Inflammatory macrophage treated with lipopolysaccharide for 1 hour (primary cell): ENCODE measurements at places on chromosomes 3 and 15.

GRCh38 chr3:142844339-142844977 is 44.4 kb downstream of the PCOLCE2 start:
- peak; percentile 52 for DNase-seq

DNA sequence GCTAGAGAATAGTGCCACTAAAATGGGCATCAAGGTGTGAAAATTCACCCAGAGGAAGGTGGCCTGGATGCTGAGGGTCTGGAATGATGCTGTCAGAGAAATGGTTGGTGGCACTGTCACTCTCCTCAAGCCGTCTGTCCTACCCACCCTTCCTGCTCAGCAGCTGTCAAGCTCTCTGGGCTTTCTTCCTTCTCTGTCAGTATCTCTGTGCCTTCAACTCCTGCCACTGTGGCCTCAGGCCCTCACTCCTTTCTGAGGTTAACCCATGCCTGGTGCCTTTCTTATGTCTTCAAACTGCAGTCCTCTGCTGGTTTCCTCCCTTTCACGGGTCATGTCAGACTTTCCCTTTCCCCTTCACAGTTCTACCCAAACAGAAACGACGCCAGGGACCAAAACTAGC is 4.4 kb downstream of the MYO5C start:
- DNase-seq, result no peak

DNA sequence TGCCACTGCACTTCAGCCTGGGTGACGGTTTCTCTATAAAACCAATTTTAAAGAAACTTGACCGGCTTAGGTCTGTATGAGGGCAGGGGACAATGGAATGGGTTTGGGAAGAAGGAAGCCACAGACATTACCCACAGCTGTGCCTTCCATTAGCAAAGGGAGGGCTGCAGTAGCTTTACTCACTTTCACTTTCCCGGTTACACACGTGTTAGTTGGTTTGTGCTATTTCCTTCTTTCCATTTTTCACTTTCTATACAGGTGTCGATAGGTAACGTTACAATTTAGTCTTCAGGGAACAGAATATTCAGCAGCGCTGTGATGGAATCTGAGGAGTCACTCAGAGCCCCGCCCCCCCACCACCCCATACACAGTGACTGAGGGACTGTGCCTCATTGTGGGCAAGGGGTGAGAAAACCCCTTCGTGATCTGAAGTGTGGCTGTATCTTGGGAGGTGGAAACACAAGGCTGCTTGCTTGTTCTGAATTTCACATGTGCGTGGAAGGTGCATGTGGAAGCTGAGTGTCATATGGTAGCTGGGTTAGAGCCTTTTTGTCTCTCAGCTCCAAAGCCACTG is 44.8 kb upstream of the RPL32 start:
- DNase-seq, result no peak

DNA sequence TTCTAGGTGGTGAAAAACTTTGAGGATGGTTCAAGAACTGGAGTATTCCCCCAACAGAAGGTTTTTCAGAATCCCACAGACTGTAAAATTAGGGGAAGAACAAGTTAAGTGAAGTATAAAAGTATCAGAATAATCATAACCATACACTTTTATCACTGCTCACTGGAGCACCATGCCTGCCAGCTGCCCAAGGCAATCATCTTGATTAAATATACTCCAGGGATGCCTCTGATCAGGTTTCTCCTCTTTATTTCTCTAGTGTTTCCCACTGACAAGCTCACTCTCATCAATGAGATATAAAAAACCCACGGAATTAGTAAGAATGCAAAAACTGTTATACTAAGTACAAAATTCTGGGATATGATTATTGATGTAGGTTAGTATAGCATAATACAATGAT is 108.0 kb downstream of the STAG1 start:
- no peak for DNase-seq

GRCh38 chr15:76576523-76577279 is 240.1 kb downstream of the ISL2 start:
- DNase-seq, result no peak

GRCh38 chr3:58411036-58411435 is 22.6 kb downstream of the PDHB start:
- no peak for DNase-seq

DNA sequence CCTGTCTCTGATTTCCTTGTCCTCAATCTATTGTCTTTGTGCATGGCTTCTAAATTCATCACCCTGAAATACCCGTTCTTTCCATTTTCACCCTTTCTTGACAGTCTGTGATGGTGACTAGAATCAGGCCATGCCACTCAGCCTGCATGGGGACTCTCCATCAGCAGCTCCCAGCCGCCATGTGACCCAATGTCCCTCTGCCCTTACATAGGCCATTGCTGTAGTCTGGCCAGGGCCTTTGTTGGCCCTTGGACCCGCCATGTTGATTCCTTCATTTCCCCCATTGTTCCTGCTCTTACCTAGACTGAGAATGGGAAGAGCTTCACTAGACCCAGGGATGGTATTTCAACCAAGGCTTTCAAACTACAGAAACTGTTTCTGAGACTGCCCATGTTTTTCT is 45.8 kb downstream of the SPSB4 start:
- DNase-seq, result no peak

- peak; percentile 48 for DNase-seq
Measured at GRCh38 chr3:16802389-16802788, 82.4 kb upstream of the PLCL2 start.

DNA sequence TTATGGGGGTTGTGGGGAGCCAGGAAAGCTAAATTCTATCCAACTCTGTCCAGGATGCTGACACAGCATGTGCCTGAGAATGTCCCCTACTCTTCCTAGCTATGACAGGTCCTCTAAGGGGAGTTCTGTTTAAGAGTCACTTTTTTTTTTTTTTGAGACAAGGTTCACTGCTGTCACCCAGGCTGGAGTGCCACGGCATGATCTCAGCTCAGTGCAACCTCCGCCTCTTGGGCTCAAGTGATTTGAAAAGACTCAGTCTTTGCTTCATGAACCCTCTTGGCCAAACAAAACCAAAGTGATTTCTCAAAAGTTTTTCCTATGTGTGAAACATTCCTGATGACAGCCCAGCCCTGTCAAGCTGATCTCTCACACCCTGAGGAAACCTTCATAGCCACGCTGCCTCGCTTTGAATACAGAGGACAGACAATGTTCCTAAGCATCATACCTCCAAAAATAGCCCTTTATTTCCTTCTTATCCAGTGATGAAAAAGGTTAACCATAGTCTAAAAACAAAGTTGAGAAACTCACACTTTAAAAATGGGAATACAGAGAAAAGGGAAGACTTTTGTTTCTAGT is 105.5 kb upstream of the PROK2 start:
- peak; percentile 25 for DNase-seq

- DNase-seq, result no peak
Measured at GRCh38 chr3:9947025-9947995, 4.9 kb downstream of the PRRT3 start.

- no peak for DNase-seq
Measured at GRCh38 chr15:31340592-31340991, 14.0 kb downstream of the KLF13 start.

- DNase-seq, result no peak
Measured at GRCh38 chr15:57806003-57806402, 99.5 kb downstream of the POLR2M start.

- DNase-seq, result peak; percentile 37
Measured at GRCh38 chr3:152615681-152616080, 219.2 kb upstream of the P2RY1 start.

GRCh38 chr3:53224026-53224425 is 31.8 kb downstream of the TKT start:
- DNase-seq, result no peak

- DNase-seq, result no peak
Measured at GRCh38 chr3:147318900-147319299, 87.4 kb downstream of the ZIC4 start.

DNA sequence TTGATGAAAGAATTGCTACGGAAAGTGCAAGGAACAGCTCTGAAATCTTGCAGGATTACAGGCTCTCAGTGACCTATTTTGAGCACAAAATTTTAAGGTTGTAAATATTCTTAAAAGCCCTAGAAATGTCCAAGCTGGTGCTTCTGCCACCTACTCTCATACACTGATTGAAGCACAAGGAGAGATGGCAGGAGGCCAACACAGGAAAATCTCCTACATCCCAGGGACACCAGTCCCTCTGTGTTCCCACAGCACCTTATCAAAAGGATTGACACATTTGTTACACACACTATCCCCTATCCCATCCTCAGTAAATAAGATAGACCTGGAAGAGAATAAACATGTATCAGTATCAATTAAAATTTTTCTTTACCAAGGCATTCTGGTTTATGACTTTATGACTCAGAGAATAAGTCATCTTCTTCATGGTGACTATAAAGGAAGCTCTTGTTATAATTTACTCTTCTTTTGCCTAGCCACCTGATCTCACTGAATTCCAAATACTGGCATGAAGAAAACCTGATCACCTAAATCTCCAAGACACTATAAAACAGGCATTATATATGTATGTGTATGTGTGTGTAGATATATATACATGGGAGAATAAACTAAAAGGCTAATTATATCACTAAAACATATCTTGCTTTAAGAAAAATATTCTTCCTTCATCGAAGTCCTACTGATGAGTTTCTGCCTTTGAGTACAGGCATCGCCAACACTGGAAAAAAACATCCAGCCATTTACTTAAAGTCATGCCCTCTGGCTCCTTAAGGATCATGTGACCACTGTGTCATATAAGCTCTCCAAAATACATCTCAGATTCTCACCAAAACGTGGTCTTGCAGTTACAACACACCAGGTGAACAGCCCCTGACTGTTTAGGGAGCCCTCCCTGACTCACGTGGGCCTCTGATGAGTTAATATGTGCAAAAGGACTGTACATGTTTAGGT is 208.1 kb upstream of the NR2F2 start:
- DNase-seq, result no peak
